ENCODE measurements at places on chromosomes 5 and 9. TPM values are rescaled to one million over a fixed set of nuclear protein-coding genes. Genes with fewer than 3 reads are reported as not detected.

Gene SPATA31E1
- not detected for total RNA-seq

Gene IFNA21
- not detected for total RNA-seq

Gene SPATA31C1
- total RNA-seq, result not detected

Gene SCGB3A2
- not detected for total RNA-seq

GRCh38 chr5:154967421-154968024 is 26.6 kb downstream of the MRPL22 start:
- DNase-seq, result peak; percentile 64

GRCh38 chr5:91313757-91314673 is 69.1 kb downstream of the ARRDC3 start:
- DNase-seq, result peak; percentile 96

GRCh38 chr5:180592176-180592575 is 877 bp upstream of the SCGB3A1 start:
- no peak for DNase-seq

DNA sequence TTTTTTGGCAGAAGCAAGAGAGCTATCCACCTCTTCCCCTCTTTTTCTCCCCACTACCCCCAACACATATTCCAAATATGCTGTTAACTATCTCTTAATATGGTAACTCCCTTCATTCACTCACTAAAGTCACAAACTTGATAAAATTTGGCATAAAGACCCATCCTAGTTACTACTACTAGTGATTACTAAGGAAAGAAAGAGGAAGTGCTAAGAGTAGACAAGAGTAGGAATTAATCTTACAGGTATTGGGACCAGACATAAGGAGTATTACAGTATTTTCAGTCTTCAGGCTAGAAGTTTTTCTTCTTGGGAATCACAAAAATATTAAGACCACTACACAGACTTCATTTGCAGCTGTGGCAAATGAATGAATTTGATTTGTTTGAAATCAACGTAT is 2.2 kb downstream of the ADAMTS6 start:
- DNase-seq, result no peak

- DNase-seq, result no peak
These were observed 188.5 kb upstream of the SNX2 start for GRCh38 chr5:122586351-122586750.

- peak; percentile 77 for DNase-seq
These were observed 128.4 kb upstream of the TRPM3 start for GRCh38 chr9:71249729-71250317.

DNA sequence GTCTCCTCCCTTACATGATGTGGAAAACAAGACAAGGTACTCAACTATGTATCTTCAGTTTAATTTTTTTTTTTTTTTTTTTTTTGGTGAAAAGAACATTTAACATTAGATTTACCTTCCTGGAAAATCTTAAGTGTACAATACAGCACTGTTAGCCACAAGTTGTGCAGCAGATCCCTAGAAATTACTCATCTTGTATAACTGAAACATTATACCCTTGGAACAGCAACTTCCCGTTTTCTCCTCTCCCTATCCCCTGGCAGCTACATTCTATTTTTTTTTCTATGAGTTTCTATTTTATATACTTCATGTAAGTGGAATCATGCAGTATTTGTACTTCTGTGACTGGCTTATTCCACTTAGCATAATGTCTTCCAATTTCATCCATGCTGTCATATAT is 421.9 kb upstream of the FTMT start:
- no peak for DNase-seq

DNA sequence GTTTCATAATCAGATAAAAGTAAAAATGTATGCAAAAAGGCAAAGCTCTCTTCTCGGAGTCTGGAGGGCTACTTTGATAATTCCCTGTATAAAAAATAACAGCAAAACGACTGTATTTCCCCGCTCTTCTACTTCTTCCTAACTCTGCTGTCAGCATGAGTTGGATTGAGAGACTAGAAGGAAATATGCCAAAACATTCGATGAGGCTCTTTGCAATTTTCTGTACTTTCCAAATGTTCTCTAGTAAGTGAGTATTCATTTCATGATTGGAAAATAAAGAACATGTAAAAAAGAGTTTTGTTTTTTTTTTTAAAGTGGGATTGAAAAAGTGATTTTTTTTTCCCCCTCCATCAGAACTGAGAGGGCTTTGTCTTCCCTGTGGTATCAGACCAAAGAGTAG is 677.5 kb downstream of the ACTL7B start:
- no peak for DNase-seq

- no peak for DNase-seq
These were observed 44.0 kb downstream of the RNF130 start for GRCh38 chr5:180027459-180028089.

DNA sequence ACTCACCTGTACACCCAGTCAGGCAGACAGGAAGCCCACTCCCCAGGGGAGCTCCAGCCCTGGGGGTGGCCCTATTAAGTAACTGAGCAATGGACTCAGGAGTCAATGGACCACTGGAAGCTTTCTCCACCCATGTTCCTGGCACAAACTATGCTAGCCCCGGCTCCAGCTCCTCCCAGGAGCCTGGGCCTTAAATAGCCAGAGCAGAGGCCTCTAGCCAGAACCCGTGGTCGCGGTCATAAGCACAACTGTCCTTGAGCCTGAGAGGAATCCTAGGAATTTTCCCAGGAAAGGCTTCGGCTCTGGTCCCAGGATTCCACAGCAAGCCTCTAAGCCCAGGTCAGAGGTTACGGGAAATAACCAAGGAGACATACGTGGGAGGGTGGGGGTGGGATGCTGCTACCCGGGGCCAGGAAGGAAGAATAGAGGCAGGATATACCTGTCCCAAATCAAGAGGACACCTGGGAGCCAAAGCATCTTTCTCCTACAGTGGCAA is 5.5 kb downstream of the SEPTIN8 start:
- DNase-seq, result peak; percentile 15

- DNase-seq, result no peak
These were observed 80.6 kb downstream of the WNK2 start for GRCh38 chr9:93264338-93265125.

DNA sequence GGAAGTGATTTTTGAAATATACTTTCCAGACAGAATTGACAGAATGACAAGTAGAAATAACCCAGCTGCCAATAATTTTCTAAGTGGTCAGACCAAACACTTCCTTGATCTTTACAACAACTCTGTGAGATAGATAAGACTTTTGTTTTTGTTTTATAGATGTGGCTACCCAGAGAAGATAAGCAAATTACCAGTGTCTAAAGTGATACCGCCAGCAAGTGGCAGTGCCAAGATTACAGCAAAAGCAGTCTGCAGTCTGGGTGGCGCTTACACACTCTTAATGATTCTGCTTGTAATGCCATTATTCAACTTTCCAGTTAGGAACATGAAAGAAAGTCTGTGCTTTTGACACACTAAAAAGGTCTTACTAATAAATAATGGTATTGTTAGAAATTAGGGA is 92.1 kb downstream of the HCN1 start:
- DNase-seq, result no peak

- no peak for DNase-seq
These were observed 137.6 kb downstream of the NPR3 start for GRCh38 chr5:32848681-32849080.

DNA sequence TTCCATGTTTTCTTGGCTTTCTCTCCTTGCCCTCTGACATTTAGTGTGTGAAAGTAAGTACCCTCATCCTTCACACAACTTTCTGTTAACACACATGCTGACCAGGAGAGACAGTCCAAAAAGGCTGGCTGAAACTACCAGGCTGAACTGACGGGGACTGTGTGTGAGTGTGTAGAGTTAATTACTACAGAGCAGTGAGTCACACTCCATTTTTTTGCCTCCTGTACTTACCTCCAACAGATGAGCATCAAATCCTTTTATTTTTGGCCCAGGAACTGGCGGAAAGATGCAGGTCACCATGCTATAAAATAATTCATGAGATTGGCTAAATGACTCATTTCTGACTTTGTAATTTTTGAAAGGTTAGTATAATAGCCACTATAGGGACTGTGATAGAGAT is 20.2 kb upstream of the AGXT2 start:
- DNase-seq, result no peak

DNA sequence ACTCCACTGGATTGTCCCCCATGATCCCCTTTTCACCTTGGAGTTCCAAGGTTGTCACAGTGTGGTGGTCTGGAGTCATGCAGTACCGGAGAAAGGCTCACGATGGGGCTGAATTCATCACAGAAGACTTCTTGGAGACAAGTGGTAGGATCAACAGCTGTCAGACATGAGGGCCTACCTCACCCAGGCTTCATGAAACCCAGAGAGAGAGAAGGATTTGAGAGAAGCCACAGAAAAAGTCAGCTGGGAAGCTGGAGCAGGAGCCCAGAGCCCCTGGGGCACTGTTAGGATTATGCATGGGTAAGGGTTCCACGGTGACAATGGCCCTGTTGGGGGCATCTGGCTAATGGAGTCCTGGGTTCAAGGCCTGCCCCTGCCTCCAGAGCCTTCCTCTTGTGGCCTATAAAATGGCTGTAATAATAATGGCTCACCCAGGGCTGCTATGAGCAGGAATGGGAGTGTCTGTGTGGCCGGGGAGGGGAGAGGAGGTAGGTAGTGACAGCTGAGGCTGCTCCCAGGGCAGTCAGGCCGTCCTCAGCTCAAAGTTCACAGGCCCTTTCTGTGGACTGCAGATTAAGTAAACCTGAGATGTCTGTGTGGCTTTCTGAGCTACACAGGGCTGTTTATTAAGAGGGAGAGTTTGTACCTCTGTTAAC is 910 bp downstream of the TRIM14 start:
- no peak for DNase-seq

- no peak for DNase-seq
These were observed 34.6 kb downstream of the HABP4 start for GRCh38 chr9:96484521-96484931.

DNA sequence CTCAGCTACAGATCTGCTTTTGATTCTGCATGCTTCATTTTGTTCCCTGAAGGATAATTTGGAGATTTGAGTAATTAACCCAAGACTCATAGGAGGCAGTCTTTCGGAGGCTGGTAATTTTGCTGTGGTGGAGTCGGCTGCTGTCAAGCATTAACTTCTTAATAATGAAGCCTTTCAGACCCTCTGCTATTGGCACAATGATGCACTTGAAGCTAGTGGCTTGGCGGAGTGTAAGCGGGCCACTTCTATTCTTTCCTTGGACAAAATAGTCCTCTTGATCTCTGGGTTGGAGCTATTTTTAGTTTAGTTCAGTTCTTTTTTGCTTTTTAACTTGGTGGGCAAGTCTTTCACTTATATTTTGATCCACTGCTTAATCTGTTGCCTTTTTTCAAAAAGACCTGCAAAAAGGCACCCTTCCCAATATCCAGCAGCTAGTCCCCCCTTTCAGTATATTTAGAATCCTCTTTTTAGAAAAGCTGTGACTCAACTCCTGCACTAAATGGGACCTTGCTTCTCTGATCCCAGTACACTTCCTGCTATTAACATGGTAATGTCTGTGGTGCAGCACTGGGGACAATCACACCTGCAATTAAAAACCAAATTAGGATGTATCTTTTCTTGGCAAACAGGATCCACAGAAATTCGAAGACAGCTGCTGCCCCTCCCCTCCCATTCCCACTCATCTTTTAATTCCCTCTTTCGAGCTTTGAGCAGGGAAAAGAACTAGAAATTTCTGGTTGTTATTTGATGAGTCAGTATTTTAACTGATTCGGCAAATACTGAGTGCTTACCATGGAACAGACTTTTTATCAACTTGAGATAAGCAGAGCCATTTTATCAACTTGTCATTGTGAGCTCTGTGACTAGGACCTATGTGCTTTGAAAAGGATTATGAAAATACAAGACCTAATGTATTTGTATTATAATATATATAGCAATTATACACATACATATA is 169.4 kb upstream of the ANKRD55 start:
- DNase-seq, result no peak

DNA sequence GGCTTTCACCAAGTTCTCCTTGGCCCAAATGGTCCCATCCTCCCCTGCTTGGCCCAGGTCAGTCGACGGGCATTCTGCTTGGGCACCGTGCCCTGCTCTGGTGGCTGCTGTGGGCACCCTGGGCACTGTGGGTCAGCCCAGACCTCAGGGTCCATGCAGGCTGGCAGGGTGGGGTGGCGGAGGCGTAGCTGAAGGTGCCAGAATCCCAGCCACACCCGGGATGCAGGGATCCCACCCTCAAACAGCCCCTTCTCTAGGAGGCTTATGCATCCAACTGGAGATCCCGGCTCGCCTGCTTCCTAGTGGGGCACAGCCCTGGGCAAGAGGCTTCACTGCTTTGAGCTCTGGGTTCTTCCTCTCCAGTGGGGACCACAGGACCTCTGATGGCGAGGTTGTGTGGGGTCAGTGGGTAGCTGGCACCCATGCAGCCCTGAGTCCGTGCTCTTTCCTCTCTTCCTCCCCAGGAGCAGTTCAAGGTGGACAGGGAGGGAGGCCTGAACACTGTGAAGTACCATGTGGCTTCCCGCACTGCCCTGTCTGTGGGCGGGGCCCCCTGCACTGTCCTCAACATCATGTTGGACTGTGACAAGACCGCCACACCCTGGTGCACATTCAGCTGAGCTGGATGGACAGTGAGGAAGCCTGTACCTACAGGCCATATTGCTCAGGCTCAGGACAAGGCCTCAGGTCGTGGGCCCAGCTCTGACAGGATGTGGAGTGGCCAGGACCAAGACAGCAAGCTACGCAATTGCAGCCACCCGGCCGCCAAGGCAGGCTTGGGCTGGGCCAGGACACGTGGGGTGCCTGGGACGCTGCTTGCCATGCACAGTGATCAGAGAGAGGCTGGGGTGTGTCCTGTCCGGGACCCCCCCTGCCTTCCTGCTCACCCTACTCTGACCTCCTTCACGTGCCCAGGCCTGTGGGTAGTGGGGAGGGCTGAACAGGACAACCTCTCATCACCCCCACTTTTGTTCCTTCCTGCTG is 9.4 kb downstream of the B4GALT7 start:
- DNase-seq, result no peak

- no peak for DNase-seq
These were observed 2.3 kb downstream of the PTGS1 start for GRCh38 chr9:122372856-122373845.

DNA sequence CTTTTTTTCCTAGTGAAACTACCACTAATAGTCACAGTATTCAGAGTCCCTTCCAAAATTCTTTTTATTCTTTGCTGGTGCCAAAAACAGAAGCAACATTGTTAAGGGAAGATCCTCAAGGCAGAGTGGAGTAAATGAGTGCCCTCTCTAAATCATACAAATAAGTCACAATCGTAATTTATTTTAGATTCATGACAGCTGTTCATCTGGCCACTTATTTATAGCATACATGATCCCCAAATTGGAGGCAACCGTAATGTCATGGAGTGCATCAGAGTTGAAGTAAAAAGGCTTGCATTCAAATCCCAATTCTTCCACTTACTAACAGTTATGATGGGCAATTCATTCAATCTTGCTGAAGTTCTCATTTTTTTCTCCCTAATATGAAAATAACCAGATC is 33.4 kb downstream of the POLK start:
- DNase-seq, result no peak

DNA sequence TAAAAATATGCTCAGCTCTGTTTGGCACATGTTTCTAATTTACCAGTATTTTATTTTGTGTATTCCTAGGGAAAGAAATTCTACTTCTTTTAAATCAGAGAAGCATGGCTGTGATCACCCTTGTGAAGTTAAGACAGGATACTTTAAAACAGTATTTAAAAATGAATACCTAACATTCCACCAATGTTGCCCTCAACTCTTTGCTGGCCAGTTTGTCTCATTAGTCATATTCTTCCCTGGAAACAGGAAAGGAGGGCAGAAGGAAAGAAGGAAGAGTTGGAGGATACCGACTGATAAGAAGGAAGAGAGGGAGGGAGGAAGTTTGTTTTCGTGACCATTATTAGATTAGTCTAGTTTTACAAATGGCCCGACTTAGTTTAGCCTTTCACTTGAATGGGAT is 137.4 kb downstream of the PLK2 start:
- DNase-seq, result peak; percentile 38
